CD4-positive, alpha-beta T cell treated with Interleukin-4 for 4 hours (primary cell): ENCODE measurements at places on chromosomes 12 and 14.

DNA sequence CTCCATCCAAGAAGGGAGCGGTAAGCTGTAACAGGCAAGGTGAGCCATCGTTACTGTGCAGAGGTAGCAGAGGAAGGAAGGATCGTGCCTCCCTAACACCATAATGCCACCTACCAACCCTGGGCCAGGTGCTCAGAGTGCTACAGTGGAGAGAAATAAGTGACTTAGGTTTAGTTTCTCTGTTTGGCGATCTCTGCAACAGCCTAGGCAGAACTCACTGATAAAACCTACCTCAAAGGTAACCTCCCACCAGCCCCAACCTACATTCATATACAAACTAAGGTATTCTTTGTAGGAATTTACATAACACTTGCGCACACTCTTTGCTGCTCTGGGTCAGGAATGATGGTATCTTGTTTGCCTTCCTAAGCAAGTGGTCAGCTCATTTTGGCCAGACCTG is 93.4 kb upstream of the TMEM132D start:
- no peak for DNase-seq

- DNase-seq: no peak
Measured at GRCh38 chr14:54652605-54653052, 85.7 kb downstream of the SAMD4A start.

GRCh38 chr14:55238019-55238680 is 33.1 kb upstream of the FBXO34 start:
- no peak for DNase-seq

DNA sequence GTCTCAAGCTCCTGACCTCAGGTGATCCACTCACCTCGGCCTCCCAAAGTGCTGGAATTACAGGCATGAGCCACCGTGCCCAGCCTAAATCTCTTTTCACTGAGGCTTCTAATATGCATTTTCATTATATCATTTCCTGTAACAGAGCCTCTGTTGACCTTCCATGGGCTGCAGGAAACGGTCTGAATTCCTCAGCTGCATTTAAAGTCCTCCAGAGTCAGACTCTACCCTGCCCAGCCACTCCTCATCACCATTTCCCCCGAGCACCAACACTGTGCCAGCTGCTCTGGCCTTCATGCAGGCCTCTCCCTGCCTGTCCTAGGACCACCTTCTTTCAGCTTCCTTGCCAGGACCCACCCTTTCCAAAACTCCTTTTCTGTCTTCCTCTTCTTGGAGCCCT is 9.8 kb upstream of the NFKBIA start:
- DNase-seq: no peak

GRCh38 chr14:97946240-97946639 is 1149.1 kb downstream of the VRK1 start:
- DNase-seq: no peak

- DNase-seq: no peak
Measured at GRCh38 chr14:100586403-100587085, 673 bp downstream of the BEGAIN start.

DNA sequence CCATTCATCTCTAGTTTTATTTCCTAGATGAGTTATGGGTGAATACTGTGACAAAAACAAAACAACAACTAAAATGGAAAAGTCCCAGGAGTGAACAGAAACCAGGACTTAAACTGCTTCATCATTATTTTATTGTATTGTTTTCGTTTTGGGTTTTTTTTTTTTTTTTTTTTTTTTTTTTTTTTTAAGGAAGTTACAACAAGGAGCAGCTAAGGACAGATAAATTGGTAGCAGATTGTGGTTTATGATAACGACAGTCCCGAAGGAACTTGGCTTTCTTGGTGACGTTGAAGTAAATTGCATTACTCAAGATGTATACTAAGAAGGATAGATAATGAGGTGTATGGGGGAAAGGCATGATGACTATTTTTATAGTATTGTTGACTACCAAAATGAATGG is 866.3 kb downstream of the NRXN3 start:
- no peak for DNase-seq

DNA sequence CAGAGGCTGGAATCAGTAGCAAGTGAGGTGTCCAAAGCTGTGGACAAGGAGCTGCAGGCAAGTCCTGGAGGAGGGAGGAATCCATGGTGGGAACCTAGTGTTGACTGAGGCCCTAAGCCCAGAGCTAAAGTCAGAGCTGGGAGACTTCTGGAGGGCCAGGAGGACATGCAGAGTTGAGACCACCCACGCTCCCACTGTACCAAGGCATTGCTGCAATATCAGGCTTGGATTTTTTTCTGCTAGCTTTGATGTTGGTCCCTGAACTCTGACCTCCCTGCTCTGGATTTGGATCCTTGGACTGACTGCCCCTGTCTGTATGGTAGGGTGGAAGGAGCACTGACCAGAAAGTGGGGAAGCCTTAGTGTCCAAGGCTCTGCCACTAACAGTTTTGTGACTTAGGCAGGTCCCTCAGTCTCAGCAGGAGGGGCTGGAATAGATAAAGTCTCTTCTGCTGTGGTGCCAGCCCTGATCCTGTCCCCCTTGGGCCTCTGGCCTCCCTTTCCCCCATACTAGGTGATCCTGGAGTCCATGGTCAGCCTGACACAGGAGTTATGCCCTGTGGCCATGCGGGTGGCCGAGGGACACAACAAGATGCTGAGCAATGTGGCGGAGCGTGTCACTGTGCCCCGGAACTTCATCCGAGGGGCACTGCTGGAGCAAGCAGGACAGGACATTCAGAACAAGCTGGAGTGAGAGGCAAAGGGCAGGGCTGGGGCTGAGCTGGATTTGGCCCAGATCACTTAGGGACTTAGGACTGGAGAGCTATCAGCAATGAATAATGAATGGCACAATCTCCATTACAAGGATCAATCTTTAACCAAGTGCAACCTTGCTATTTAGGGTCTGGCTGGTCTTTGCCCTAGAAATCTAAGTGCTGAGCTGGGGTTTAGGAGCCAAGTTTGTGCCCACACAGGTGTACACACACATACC is 9.4 kb downstream of the CARMIL3 start:
- DNase-seq: no peak

DNA sequence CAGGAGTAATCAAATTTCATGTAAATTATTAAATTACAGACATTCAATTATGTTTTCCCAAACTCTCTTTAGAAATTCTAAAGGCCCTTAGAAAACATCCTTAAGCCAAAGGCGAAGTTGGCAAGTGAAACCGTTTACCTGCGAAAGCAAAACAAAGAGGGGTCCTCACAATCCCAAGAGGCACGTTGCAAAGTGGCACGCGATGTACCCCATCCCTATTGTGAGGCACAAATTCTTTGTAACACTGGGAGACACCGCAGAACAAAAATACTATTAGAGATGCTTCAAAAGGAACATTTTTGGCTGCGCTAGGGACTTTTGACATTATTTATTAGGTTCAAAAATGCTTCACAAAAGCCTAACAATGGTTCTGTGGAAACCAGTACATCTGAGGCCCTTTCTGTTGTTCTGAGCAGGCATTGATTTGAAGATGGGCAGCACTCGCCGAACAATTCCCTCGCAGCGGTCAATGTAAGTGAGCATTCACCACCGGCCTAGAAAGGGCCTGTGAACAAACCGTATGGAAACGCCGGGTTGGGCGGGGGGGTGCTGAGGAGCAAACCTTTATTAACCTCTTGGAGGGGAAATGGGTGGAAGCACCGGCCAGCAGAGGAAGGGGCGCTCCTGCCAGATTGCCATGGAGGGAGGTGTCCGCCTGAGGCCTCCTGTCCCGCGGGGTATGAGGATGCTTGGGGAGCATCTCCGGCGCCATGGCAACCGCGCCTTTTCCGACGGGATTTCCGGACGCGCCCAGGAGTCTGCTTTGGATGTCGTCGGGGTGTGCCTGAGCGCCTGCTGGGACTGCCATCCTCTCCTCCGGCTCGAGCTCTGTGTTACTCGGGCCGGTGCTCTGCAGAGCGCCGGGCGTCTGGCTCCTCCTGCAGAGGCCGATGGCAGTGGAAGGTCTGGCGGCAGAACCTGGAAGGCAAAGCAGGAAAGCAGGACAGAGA is 193.9 kb downstream of the C12orf42 start:
- no peak for DNase-seq

DNA sequence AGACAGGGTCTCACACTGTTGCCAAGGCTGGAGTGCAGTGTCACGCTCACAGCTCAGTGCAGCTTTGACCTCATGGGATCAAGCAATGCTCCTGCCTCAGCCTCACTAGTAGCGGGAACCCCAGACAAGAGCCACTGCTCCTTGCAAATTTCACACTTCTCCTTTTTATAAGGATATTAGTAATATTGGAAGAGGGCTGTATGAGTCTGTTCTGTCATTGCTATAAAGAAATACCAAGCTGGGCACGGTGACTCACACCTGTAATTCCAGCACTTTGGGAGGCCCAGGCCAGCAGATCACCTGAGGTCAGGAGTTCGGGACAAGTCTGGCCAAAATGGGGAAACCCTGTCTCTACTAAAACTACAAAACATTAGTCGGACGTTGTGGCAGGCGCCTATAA is 12.9 kb upstream of the ORAI1 start:
- no peak for DNase-seq

- no peak for DNase-seq
Measured at GRCh38 chr12:104998423-104999346, 12.6 kb downstream of the NOPCHAP1 start.

- DNase-seq: no peak
Measured at GRCh38 chr14:29353513-29353912, 574.1 kb downstream of the PRKD1 start.

DNA sequence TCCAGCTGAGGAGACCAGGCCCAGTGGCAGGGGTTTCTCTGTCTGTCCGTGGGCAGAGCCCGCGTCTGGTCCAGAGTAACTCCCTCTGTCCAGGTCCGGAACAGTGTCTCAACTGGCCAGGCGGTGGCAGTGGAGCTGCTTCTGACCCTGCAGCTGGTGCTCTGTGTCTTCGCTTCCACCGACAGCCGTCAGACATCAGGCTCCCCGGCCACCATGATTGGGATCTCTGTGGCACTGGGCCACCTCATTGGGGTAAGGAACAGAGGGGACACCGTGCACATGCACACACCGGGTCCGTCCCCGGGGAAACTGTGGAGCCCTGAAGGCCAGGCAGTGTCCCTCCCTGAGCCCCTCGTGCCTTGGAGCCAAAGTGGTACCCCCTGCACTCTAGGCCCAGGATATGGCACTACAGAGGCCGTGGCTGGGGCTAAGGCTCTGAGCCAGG is 1.5 kb downstream of the AQP6 start:
- no peak for DNase-seq

DNA sequence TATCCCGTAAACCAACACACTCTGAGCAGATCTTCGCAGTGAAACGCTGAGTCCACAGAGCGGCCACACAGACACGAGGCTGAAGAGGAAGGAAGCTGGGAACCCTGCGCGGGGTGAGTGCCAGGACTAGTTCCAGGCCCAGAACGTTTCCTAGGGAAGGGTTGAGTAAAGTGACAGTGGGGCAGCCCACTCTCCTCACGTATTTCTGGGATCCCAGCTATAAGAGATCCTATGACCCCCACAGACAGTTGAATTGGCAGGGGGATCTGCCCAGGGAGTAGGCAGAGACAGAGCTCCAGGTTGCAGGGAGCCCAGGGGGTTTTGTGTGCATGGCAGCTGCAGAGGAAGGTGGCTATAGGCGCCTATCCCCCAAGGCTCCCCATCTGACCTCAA is 51.1 kb downstream of the GTF2A1 start:
- DNase-seq: no peak

GRCh38 chr12:79329933-79330332 is 360.8 kb downstream of the PAWR start:
- DNase-seq: no peak

GRCh38 chr12:32066206-32066605 is 40.4 kb upstream of the BICD1 start:
- no peak for DNase-seq

- no peak for DNase-seq
Measured at GRCh38 chr14:57961786-57962060, 95.8 kb upstream of the SLC35F4 start.

GRCh38 chr12:102643879-102644575 is 163.7 kb upstream of the IGF1 start:
- DNase-seq: no peak

- DNase-seq: no peak
Measured at GRCh38 chr14:78164226-78164853, 5.8 kb upstream of the NRXN3 start.

- DNase-seq: no peak
Measured at GRCh38 chr12:66345956-66346355, 43.7 kb downstream of the HELB start.

DNA sequence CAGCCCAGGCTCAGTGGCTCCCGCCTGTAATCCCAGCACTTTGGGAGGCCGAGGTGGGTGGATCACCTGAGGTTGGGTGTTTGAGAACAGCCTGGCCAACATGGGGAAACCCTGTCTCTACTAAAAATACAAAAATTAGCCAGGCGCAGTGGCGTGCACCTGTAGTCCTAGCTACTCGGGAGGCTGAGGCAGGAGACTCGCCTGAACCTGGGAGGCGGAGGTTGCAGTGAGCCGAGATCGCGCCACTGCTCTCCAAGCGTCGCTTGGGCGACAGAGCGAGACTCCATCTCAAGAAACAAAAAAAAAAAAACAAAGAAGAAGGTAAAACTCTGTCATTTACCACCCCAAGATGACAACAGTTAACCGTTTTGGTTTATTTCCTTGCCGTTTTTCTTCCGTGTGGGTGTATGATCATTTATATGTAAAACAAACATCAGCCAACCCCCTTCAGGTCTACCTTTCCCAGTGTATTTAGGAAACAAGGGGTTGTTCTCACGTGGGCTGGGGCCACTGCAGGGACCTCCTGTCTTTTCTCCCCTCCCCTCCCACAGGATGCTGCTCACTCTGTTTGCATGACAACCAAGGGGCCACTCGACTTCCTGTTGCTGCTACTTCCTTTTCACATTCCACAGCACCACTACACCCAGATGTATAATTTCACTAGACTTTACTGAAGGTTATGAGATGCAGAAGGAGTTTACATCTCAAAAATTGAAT is 13.6 kb downstream of the TTC9 start:
- DNase-seq: peak; percentile 87

DNA sequence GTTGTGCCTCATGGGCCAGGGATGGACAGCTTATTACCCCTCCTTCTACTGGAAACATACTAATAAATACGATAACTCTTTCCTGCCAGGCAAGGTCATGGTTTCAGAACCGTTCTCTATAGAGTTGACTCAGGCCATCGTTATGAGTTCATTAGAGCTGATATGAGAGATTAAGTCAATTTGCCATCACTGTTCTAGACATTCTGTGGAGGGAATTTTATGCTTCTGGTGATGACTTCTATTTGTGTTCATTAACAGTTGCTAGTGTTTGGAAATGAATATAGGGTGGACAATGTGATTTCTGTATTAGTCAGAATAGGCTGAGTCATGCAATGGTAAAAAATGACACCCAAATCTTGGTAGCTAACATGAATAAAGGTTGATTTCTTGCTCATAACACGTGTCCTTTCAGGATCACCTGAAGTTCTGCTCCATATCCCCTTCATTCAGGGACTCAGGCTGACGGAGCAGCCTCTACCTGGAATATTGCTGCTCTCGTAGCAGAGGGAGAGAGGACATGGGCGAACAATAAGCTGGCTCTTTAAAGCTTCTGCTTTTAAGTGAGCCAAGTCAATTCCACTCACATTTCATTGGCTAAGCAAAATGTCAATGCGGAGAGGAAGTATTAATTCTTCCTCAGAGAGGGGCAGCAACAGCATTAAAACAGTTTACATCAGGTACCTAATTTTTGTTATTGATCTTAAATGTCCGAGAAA is 18.5 kb upstream of the TBPL2 start:
- DNase-seq: no peak

- no peak for DNase-seq
Measured at GRCh38 chr12:27468241-27468640, 21.7 kb downstream of the SMCO2 start.

- no peak for DNase-seq
Measured at GRCh38 chr12:16385782-16386646, 38.6 kb downstream of the MGST1 start.

- no peak for DNase-seq
Measured at GRCh38 chr14:45298423-45299117, 45.6 kb upstream of the MIS18BP1 start.
